CD4-positive, CD25-positive, alpha-beta regulatory T cell (primary cell): ENCODE measurements at places on chromosomes 3 and 15. TPM values are rescaled to one million over a fixed set of nuclear protein-coding genes. Genes with fewer than 3 reads are reported as not detected.

Gene C3orf85
- total RNA-seq = not detected

Gene ZXDC
- 59.8 TPM for total RNA-seq

Gene PCYT1A
- 87.4 TPM for total RNA-seq

Gene RAB6B
- total RNA-seq = 0.94 TPM

Gene INKA1
- total RNA-seq = 1.2 TPM

Gene TM4SF18
- not detected for total RNA-seq

DNA sequence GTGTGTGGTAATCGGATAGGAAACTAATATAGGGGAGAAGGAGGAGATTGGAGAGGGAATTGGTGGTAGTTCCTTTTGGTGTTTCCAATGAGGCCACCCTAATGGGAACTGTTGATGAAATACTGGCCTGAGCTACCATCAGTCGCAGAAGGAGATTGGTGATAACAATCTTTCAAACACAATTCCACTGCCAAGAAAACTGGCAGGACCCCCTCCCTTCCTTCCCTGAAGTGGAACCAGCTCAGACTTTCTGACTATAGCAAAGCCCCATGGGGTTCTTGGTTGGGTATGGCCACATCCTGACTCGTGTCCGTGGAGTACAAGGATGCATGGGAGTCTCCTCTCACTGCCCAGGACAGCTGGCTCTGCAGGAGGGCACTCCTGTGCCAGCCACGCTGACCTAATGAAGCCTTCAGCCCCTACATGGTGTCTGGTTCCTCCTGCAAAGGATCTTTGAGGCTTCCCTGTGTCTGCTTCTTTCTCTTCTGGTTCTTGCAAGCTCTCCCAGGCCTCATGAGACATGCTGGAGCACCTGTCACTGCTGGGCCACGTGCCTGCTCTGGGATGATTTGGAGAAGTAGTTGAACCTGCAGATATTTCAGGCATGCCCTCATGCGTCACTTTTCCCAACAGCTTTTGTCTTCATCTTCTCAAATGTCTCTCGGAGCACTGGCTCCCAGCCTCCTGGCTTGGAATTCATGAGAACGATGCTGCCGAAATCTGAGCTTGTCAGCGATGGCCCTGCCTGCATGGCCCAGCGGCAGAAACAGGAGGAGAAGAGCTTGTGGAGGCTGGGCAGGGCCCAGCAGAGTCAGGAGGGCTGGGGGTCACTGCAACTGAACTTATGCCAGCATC lies 90.0 kb upstream of the ADPGK start:
- no peak for DNase-seq

GRCh38 chr15:69253156-69253555 lies 45.6 kb upstream of the PAQR5 start:
- DNase-seq = no peak

DNA sequence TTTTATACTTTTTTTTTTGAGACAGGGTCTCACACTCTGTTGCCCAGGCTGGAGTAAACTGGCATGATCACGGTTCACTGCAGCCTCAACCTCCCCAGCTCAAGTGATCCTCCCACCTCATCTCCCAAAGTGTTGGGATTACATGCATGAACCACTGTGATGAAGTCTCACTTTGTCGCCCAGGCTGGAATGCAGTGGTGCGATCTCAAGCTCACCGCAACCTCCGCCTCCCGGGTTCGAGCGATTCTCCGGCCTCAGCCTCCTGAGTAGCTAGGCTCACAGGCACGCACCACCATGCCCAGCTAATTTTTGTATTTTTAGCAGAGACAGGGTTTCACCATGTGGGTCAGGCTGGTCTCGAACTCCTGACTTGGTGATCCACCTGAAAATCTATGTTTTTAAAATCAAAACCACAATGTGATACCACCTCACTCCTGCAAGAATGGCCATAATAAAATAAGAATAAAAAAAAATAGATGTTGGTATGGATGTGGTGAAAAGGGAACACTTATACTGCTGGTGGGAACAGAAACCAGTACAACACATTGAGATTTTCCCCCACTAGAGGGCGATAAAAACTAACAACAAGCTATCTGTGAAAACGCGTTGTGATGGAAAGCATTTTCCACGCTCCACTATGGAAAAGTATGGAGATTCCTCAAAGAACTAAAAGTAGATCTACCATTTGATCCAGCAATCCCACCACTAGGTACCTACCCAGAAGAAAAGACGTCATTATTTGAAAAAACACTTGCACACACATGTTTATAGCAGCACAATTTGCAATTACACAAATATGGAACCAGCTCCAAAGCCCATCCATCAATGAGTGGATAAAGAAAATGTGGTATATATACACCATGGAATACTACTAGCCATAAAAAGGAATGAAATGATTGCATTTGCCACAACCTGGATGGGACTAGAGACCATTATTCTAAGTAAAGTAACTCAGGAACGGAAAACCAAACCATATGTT lies 26.8 kb upstream of the OCA2 start:
- peak; percentile 62 for DNase-seq

GRCh38 chr3:40118091-40118490 lies 191.4 kb upstream of the EIF1B start:
- DNase-seq = no peak

DNA sequence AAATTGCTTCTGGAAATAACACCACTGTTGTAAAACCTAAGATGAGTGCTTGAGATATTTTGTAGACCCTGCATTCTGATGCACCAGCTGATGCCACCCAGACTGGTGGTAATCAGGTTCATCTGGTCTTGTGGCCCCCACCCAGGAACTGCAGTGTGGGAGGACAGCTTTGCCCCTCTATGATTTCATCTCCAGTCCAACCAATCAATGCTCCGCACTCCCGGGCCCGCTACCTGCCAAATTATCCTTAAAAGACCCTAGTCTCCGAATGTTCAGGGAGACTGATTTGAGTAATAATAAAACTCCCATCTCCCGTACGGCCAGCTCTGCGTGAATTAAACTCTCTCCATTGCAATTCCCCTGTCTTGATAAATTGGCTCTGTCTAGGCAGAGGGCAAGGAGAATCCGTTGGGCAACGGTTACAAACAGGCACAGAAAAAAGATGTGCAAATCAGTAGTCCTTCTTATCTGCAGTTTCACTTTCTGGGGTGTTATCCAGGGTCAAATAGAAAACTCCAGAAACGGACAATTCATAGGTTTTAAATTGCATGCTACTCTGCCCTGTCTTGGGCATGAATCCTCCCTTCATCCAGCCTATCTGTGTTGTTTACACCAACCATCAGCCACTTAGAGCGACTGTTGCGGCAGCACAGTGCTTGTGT lies 29.2 kb upstream of the TRPM1 start:
- no peak for DNase-seq

- DNase-seq = no peak
Observed at GRCh38 chr3:21781355-21781754, 30.3 kb upstream of the ZNF385D start.

- no peak for DNase-seq
Observed at GRCh38 chr3:119237299-119237698, 3.4 kb downstream of the B4GALT4 start.

GRCh38 chr15:38274135-38274534 lies 21.5 kb downstream of the SPRED1 start:
- DNase-seq = no peak

DNA sequence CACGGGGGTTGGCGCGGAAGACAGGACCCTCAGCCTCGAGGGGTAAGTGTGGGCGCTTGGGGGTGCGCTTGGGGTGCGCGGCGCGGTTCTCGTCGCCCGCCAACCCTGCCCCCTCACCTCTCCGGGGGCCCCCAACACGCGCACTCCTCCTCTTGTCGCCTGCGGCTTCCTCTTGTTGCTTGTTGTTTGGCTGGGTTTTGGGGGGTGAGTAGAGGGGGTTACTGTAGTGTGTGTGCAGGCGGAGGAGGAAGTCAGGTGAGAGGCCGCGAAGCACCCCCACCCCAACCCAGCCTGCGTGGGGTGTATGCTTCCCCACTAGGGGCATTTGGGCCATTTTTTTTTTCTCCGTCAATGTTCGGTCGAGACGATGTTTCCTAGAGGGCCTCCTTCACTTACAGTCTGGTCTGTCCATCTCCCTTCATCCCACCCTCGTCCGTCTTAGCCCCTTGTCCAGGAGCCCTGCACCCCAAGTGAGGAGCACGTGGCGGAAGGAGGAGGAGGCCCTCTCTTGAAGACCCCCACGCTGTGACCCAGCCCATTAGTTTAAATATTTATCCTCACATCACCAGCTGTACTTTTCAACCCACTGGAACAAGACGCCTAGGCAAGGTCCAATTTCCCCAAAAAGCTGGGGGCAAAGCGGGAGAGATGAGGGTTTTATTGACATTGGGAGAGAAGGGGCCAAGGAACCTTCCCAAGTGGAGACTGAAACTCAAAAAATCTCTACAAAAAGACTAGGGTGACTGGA lies 20.4 kb upstream of the SATB1 start:
- peak; percentile 87 for DNase-seq

DNA sequence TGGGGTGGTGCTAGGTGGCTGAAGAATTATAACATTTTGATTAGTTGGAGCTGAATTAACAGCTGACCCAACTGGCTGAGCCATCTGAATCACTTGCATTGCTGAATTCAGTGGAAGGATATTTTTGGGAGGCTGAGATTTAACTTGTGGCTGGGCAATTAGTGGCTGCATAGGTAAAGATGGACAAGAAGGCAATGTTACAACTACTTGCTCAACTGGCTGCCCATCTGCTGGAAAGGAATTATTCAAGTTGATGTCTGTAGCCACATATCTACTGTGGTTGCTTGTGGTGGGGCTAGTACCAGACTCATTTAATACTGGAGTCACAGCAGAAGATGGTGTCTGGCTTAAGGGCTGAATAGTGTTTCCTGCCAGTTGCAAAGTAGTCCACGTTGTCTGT lies 36.4 kb downstream of the USF3 start:
- DNase-seq = no peak

GRCh38 chr3:146136647-146137046 lies 24.3 kb downstream of the PLOD2 start:
- DNase-seq = no peak

DNA sequence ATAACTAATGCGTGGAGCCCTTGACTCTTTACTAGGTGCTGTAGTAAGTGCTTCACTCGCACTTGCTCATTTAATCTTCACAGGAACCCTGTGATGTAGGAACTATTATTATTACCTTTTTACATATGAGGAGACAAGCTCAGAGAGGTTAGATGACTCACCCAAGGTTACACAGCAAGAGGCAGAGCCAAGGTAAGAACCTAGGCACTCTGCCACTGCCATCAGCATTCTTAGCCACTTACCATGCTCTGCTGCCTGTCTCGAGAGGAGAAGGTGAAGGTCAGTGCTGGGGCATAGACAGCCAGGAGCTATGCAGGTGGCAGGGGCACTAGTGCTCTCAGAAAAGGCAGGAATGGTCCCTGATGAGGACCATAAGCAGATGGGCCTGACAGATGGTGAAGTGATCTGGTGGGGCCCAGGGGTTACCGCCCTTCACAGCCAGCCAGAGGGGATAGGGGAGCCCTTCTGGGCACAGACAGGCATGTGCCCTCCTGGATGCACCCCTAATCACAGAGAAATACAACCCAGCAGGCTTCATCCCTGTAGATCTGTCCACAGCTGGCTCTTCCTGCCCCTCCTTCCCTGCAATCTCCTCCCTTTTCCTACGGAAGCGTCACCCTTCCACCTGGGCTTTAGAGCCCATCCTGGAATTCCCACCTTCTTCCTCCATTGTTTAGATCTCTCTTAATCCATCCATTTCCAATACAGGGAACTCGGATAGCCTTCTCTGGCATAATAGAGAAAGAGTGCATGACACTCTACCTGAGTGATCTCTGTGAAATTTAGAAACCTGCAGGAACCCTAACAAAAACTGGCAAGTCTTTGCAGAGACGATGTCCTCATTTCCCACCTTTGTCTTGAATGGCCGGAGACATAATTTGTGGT lies 26.9 kb downstream of the ABTB1 start:
- DNase-seq = no peak

DNA sequence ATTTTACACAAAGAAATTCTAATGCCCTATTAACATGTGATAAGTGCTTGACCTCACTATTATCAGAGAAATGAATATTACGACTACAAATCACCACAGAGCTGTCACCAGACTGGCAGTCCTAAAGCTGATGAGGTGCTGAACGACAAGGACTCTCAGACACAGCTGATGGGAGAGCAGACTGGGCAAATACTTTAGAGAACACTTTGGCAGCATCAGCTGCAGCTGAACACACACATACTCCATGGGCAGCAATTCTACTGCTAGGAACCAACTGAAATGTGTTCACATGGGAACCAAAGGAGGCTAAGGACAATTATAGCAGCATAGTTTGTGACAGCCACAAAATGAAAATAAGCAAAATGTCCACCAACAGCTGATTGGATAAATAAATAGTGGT lies 45.5 kb downstream of the SUSD5 start:
- DNase-seq = no peak

- no peak for DNase-seq
Observed at GRCh38 chr3:145087038-145087437, 1073.9 kb downstream of the PLOD2 start.

GRCh38 chr3:38454178-38454883 lies 641 bp downstream of the ACVR2B start:
- DNase-seq = peak; percentile 48

- no peak for DNase-seq
Observed at GRCh38 chr15:61889706-61890105, 170.5 kb downstream of the VPS13C start.

- no peak for DNase-seq
Observed at GRCh38 chr15:77392762-77393470, 27.0 kb downstream of the PEAK1 start.

GRCh38 chr3:155766206-155766605 lies 21.3 kb upstream of the PLCH1 start:
- no peak for DNase-seq

- no peak for DNase-seq
Observed at GRCh38 chr3:2656806-2657777, 453.1 kb downstream of the IL5RA start.

GRCh38 chr3:197149-197827 lies 725 bp downstream of the CHL1 start:
- no peak for DNase-seq
